ENCODE measurements at places on chromosomes 16 and 17.
A peak's percentile ranks its signal among the peaks of the same experiment; 100 is the strongest.

DNA sequence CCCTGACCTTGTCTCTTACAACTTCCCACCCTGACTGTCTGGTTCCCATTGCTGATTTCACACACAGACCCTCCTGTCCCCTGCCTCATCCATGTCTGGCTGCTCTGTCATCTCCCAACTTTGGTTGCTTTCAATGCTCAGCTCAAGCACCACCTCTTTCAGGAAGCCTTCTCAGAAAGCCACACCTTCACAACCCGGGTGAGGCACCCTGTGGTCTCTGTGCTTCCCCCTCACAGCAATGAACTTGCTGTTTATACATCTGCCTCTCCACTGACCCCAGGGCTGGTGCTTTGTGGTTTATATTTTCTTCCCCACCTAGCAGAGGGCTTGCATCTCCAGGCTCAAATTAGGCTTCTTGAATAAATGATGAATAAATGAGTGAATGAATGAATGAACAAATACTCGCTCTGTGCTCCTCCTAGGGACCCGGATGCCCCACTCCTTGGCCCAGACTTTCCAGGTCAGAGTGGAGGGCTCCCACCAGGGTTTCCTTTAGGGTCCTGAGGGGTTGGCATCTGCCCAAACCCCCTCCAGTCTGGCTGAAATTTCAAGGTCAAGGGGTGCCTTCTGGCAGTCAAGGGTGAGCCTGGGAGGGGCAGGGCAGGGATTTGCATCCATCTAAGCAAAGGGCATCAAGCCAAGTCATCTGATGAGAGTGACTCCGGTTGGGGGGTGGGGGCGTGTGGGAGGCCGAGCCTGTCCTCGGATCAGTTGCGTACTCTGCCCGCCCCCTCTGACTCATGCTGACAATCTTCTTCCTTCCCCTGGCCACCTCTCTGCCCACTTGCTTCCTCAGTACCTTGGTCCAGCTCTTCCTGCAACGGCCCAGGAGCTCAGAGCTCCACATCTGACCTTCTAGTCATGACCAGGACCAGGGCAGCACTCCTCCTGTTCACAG is at the start of gene ITGAX:
ITGAX (plus strand) TSS at position 783 of the 898 bp plus-strand sequence; CDS start at position 862, 79 bp downstream.
- DNase-seq = peak; percentile 53

DNA sequence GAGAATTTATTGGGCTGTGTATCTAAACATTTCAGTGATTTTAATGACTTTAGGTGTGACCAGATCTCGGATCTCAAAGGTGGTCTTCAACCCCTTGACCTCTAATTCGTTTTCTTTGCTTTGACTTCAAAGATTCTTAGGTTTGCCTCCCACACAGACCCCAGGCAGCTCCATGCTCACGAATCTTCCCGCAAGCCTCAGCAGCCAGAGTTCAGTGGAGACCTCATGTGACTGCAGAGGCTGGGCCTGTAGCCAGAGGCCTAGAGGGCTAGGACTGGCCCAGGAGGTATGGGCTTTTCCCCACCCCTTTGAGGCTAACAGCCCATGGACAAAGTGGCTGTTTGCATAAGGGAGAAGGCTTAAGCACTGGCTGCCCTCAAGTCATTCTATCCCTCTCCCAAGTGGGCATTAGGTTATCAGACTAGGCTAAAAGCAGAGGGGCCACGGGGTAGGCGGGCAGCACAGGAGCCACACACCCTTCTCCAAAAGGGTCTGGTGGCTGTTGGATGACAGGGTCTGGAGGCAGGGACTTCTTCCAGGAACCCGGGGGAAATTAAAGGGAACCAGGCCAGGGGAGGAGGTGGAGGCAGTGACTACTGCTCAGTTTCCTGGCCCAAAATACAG is 3.0 kb downstream of the HIRIP3 start:
- DNase-seq = no peak

- DNase-seq = no peak
Measured at GRCh38 chr17:56173958-56174835, 20.9 kb downstream of the ANKFN1 start.

DNA sequence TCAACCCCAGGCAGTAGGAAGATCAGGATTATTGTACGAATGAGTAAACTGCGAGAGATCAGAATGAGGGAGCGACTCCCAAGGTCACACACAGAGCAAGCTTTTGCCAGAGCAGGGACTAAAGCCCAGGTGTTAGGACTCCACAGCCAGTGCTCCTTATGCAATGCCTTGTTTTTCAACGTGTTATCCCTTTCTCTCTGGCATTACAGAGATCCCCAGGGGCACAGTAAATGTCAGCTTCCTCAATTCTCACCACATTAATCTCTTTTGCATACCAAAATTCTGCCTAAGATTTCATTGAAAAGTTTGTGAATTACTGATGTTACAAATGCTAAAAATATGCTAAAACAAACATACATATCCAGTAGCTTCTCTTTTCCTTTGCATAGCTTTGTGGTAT is 68.1 kb upstream of the CES5A start:
- no peak for DNase-seq

DNA sequence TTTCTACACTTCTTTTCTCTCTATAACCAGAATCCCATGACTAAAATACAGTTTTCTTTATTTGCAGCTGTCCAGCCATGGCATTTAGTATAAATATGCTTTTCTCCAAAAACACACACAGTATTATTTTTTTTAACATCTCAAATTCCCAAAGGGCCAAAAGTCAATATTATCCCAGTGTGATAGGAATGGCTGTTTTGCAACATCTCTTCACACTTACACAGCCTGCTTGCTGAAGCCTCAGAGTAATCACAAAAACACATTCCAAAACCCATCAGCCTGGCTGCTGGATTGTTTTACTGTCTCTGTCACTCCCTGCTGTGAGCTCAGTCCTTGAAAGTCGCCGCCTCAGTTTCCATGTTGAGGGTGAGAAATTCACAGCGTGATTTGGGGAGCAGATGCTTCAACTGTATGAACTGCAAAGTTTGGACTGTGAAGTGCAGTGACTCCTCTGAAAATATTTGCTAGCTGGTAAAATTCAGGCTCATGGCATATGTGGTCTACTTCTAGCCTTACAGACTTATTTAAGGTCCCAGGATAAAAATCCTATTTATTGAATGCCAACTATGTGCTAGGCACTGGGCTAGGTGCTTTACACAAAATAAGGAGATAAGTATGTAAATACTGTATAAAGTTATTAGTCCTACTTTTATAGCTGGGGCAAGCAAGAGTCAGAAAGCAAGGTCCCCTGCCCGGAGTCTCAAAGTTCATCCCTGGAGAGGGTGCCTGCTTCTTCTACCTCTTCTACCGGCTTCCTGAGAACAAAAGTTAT is 116.5 kb downstream of the SOCS1 start:
- no peak for DNase-seq

- no peak for DNase-seq
Measured at GRCh38 chr17:206941-207560, 25.6 kb upstream of the DOC2B start.

GRCh38 chr16:85384833-85385462 is 228.2 kb upstream of the GSE1 start:
- DNase-seq = peak; percentile 9

- no peak for DNase-seq
Measured at GRCh38 chr17:41919165-41919817, 540 bp upstream of the ACLY start.

GRCh38 chr17:41107941-41108450 is 2.8 kb downstream of the KRTAP4-9 start:
- no peak for DNase-seq

DNA sequence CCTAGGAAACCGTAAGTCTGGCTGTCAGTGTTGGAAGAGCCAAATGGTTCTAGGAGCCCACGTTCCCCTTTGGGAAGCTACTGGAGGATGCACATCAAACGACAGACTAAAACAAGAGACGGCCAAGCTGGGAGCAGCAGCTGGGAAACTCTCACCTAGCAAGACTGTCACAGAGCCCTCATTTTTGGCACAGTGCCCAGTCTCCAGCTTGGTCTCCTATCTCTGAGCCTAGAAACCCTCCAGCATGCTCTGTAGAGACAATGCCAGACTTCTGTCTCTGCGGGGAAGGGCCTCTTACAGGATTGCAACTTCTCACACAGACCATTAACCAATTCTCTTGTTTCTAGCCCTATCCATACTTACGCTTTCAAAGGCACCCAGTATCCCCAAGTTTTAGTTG is 23.5 kb downstream of the GTF3C1 start:
- peak; percentile 43 for DNase-seq

GRCh38 chr17:41404024-41404671 is 6.7 kb upstream of the KRT31 start:
- DNase-seq = no peak

DNA sequence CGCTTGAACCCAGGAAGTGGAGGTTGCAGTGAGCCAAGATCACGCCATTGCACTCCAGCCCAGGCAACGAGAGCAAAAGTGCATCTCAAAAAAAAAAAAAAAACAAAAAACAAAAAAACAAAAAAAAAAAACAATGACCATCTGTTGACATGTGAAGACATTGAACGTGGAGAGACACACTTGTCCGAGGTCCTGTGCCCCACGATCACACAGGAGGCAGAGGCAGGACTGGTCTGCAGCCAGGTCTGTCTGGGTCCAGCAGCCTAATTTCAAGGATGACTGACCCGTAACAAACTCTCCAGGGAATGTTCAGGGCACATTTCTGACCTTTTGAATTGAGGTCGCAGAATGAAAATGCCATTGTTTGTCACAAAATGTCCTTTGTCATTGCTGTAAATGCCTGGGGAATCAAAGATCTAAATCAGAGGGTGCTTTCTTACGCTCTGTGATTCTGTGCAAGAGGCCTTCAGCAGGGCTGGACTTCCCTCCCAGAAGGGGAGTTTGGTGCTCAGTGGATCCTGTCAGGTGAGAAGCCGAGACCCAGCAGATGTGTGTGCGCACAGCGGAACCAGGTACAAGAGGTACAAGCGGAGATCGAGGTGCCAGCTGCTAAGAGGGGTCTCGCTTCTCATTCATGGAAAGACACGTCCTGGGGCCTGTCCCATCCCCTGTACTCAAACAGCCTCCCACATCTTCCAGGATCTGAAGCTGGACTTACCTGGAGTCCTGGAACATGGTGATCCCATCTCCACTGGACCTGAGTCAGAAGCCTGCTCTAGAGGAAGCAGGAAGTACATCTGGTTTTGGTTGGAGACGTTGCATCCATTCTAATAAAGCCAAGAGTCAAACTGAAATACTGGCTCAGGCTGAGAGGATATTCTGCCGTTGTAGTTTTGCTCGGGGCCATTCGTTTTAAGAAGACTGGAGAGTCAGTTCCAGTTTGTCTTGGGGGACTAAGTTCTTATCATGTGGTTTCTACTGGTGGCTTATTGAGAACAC is 95.8 kb downstream of the IRF8 start:
- no peak for DNase-seq

DNA sequence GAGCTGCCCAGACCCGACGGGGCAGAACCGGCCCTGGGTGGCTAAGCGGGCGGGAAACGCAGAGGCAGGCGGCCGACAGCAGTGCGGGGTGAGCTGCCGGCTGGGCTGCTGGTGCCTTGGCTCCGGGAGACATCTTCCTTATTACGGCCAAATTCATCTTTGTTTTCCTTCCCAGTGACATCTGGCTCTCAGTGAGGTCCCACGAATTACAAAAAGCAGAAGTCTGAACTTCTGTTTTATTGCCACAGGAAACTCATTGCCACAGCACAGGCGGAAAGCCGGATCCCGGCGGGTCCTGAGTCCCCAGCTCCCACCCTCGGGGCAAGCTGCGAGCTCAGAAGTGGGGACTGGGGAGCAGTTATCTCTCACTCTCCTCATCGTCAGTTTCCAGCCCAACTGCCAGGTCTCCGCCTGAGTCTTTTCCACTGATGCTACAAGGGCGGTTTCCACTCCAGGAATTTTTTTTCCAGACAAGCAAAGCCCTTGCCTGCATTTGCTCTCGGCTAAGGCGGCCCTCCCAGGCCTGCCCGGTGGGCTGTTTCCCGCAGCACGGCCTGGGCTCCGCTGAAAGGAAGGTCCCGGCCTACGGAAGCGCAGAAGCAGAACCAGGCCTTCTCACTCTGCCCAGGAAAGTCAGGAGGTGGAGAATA is 40.3 kb downstream of the CBFA2T3 start:
- no peak for DNase-seq

DNA sequence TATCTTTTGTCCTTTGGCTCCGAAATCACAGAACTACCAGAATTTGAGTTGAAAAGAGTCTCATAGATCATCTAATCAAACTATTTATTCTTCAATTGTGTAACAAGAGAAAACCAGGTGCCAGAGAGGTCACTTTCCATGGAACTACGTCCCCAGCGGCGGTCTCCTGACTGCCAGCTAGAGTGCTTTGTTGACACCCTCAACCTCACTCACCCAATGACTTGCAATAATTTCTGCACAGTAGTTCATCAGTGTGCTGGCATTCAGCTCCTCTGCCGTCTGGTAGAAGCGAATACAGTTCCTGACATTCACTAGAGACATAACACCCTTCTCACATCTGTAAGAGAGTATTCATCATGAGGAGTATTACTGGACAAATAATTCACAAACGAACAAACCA is 54.2 kb downstream of the ANKFY1 start:
- DNase-seq = no peak

- no peak for DNase-seq
Measured at GRCh38 chr17:13008461-13008860, 9.4 kb downstream of the ELAC2 start.
